ENCODE measurements at places on chromosomes 16 and 17. TPM values are rescaled to one million over a fixed set of nuclear protein-coding genes. Genes with fewer than 3 reads are reported as not detected.

KRTAP2-3 gene
- total RNA-seq = not detected

KRTAP4-6 gene
- total RNA-seq = not detected

KRT12 gene
- not detected for total RNA-seq

DNA sequence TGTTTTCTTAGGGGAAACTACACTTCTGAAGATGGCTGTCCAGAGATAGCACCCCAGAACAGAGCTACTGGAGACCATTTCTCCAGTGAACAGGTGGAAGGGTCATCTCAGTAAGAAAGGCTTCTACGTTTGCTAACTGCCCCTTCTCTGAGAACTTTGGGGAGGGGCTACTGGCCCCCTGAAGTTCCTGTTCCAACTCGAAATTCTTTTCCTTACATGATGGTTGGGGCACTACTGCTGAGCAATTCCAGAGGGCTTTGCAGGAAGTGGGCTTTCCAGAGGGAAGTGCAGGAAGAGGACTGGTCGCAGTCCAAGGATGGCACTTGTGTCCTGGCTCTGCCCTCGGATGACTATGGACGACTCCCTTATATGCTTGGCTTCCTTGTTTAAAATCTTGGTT lies 31.2 kb downstream of the TOM1L2 start:
- DNase-seq = no peak

DNA sequence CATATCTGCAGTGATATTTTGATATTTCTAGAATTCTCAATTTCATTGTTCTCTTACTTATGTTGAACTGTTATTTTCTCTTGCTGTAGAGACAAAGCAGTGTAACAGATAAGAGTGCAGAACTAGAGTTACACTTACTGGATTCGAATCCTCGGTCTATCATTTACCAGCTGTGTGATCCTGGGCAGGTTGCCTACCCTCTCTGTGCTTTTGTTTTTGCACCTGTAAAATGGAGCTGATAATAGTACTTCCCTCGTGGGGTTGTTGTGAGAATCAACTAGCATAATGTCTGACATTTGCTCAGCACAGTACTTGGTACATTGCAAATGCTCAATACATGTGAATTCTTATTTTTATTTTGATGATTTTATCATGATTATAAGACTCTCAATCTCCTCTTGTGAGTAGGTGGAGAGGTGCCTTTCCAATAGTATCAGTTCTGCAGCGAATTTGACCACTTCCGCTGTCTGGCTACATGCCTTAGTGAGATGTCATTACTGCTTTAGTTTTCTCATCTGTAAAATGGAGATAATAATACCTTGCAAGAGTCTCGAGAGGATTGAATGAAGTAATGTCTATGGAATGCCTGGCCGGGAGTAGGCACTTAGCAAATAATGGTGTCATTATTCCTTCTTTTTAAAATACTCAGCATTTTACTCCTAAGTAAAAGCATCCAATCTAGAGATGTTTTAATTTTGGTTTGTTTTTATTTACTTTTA lies 312.2 kb upstream of the MAF start:
- no peak for DNase-seq

- no peak for DNase-seq
Observed at GRCh38 chr17:9251273-9251672, 230.0 kb downstream of the NTN1 start.

GRCh38 chr17:55266958-55267688 lies 2.4 kb downstream of the HLF start:
- DNase-seq = no peak

- no peak for DNase-seq
Observed at GRCh38 chr17:81828656-81829055, 4.4 kb downstream of the MCRIP1 start.

- no peak for DNase-seq
Observed at GRCh38 chr17:69802045-69802740, 272.8 kb upstream of the KCNJ16 start.
